ENCODE measurements at places on chromosomes 12 and 14. TPM values are rescaled to one million over a fixed set of nuclear protein-coding genes. Genes with fewer than 3 reads are reported as not detected.

- no peaks in the 10 kb centered on the region for H3K36me3 ChIP-seq
- no peaks in the 10 kb centered on the region for H3K4me1 ChIP-seq
- H3K27ac ChIP-seq: no peak overlapping the region
- no peaks in the 10 kb centered on the region for H3K27me3 ChIP-seq
- no peak overlapping the region for H3K4me3 ChIP-seq
- DNase-seq: no peak
These were observed 35.2 kb downstream of the ZFP36L1 start for GRCh38 chr14:68757618-68758081.

- no peak overlapping the region for H3K4me3 ChIP-seq
- H3K36me3 ChIP-seq: no peaks in the 10 kb centered on the region
- no peak for DNase-seq
- no peak overlapping the region for H3K27ac ChIP-seq
These were observed 15.5 kb downstream of the PLXNC1 start for GRCh38 chr12:94163850-94164249.

DNA sequence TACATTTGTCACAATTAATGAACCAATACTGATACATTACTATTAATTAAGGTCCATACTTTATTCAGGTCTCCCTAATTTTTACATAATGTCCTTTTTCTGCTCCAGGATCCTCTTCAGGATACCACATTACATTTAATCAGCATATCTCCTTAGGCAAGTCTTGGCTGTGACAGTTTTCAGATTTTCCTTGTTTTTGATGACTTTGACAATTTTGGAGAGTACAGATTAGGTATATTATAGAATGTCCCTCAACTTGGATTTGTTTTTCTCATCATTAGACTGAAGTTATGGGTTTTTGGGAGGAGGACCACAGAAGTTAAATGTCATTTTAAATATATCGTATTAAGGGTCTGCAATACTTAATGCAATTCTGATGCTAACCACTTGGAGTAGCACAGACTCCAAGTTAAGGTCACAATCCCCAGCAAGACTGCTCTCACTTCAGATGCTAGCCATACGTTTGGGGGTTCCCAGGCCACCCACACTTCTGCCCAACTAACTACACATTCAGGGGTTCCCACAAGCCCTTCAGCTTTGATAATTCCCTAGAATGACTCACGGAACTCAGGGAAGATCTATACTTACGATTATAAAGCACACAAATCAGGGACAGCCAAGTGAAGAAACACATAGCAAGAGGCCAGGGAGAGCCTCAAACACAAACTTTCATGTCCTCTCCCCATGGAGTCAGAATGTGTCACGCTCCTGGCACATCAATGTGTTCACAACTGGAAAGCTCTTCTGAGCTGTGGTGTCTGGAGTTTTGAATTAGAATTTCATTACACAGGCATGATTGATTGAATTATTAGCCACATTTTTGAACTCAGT lies 17.0 kb upstream of the NUBPL start:
- no peak overlapping the region for H3K27ac ChIP-seq
- H3K27me3 ChIP-seq: no peaks in the 10 kb centered on the region
- no peaks in the 10 kb centered on the region for H3K4me1 ChIP-seq
- no peak for DNase-seq
- H3K36me3 ChIP-seq: no peaks in the 10 kb centered on the region

DNA sequence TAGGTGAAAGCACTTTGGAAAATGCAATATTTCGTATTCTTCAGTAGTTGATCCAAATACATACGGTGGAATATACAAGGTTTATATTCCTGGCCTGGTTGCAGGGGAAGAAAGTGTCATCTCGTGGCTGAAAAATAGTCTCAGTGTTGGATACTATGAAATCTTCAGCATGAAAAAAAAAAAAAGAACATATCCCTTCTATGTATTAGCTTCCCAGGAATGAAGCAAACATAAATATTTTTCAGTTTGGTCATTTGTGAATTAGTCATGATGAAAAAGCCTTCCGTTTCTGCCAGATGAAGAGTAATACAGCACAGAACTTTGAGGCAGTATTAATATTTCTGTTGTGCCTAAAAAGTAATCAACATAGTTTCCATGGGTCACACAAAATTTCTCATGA lies 36.7 kb downstream of the FLRT2 start:
- peak; percentile 33 for DNase-seq
- H3K36me3 ChIP-seq: no peaks in the 10 kb centered on the region
- H3K27me3 ChIP-seq: no peaks in the 10 kb centered on the region
- H3K4me3 ChIP-seq: no peak overlapping the region
- H3K4me1 ChIP-seq: no peaks in the 10 kb centered on the region

DNA sequence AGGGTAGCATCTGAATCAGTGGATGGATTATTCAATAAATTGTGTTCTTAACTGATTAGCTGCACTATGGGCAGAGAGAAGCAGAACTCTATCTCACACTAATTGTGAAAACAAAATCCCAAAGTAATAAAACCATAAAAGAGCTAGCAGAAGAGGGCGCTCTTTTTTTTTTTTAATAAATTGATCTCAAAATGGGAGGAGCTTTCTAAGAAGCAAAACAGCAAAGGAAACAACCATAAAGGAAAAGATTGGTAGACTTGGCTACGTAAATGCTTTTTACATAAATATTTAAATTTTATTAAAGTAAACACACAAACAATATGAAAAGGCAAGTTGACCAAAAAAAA lies 1.5 kb upstream of the TM7SF3 start:
- DNase-seq: no peak
- H3K4me3 ChIP-seq: no peak overlapping the region
- H3K36me3 ChIP-seq: no peaks in the 10 kb centered on the region
- no peak overlapping the region for H3K27ac ChIP-seq

DNA sequence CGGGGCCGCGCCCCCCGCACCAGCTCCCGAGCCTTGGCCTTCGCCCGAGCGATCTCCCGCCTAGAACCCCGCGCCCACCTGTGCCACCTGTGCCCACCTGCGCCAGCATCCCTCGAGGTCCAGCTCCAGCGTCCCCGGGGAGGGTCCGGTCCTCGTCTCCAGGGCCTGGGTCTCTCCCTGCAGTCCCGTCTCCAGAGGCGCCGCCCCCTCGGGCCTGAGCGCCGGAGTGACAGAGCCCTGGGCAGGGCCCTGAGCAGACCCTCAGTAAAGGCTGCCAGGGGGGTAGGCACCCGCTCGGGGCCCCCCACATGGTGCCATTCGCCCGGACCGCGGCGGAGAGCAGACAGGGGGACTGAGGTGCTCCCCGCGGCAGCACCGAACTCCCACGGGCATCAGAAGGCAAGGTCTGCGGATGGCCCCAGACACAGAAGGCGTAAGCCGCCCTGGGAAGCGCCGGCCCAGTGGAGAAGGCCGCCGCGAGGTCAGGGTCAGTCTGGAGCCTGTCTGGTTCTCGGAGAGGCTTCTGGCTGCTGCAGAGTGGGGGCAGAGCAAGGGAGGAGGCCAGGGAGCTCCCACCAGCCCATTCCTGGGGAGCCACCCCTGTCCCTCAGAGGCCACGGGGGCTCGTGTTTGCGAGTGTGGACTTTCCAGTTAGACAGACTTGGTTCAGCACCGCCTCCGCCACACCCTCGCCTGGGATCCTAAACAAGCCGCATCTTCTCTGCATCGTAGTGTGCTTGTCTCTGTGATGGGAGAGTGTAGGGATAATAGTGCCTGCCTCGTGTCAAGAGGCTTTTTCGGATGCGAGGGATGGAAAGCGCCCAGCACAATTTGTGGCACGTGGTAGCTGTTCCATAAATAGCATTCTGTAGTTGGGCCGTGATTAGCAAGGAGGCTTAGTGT lies 1.1 kb upstream of the PPP1R13B start:
- H3K36me3 ChIP-seq: no peaks in the 10 kb centered on the region
- H3K4me1 ChIP-seq: peaks cover 6% of the 10 kb centered on the region
- peak overlapping the region; percentile 70 for H3K4me3 ChIP-seq
- H3K27ac ChIP-seq: peak overlapping the region; percentile 57
- no peaks in the 10 kb centered on the region for H3K27me3 ChIP-seq
- no peak for DNase-seq

DNA sequence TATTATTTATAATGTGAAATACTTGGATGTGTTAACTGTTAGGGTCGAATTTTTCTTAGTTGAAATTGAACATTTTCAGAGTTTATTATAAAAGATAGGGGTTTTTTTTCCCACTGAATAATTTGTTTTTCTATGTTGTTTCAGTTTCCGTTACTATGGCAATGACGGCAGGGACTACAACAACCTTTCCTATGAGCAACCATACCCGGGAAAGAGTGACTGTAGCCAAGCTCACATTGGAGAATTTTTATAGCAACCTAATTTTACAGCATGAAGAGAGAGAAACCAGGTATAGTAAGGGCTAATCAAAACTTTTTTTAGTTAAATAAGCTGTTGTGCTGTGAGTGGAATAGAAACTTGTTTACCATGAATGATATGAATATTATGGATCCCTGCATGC lies 35.1 kb upstream of the BMAL2 start:
- H3K4me1 ChIP-seq: no peaks in the 10 kb centered on the region
- no peak for DNase-seq

DNA sequence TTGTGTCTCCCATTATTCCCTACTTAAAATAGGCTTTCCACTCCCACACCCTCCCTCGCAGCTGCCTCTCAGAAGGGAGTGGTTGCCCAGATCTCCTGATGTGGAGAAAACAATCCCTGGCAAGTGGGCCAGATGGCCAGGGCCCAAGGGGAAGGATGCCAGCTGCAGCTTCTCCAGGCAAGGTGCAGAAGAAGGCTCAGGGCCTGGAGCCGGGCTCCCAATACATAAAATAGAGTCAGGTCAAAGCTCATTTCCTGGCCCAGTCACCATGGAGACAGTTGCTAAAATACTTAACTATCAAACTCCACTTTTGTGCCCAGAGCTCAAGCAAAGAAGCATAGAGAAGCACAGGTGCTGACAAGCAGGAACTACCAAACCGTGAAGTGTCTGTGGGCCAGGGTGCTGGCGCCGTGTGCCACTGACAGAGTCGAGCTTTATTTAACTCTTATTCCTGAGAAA lies 45.7 kb upstream of the ITPR2 start:
- H3K27ac ChIP-seq: no peak overlapping the region
- no peaks in the 10 kb centered on the region for H3K36me3 ChIP-seq
- H3K4me1 ChIP-seq: no peaks in the 10 kb centered on the region
- H3K4me3 ChIP-seq: no peak overlapping the region
- DNase-seq: no peak

The TAS2R19 gene
- total RNA-seq: 1.1 TPM

DNA sequence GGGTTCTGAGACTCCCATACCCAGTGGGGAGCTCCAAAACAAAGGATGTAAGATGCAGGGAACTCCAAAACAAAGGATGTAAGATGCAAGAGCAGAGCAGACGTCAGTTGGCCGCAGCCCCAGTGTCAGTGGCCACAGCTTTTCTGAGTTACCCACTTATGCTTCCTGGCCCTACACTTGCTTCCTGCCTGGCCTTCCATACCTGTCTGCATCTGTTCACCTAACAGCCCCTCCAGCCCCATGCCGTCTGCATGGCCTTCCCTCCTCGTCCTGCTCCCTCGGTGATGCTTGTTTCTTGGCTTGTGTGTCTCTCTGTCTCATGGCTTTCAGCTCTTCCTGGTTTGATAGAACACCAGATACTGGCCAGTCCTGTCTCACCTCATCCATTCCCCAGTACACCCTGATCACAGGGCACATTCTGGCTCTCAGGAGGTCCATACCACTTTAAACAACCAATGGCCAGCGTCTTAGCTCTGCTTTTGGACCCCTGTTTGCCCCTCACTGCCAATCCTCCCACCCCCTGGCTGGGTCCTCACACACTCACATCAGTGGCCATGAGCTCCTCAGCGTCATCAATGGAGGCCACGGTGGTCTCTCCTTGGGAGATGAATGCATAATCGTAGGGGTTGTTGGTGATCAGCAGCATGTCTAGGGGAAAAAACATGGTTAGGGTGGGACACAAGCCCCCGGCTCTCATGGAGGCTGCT lies 5.3 kb downstream of the MYH7 start:
- no peak overlapping the region for H3K4me3 ChIP-seq
- H3K27me3 ChIP-seq: no peaks in the 10 kb centered on the region
- H3K36me3 ChIP-seq: no peaks in the 10 kb centered on the region
- DNase-seq: no peak
- no peaks in the 10 kb centered on the region for H3K4me1 ChIP-seq

DNA sequence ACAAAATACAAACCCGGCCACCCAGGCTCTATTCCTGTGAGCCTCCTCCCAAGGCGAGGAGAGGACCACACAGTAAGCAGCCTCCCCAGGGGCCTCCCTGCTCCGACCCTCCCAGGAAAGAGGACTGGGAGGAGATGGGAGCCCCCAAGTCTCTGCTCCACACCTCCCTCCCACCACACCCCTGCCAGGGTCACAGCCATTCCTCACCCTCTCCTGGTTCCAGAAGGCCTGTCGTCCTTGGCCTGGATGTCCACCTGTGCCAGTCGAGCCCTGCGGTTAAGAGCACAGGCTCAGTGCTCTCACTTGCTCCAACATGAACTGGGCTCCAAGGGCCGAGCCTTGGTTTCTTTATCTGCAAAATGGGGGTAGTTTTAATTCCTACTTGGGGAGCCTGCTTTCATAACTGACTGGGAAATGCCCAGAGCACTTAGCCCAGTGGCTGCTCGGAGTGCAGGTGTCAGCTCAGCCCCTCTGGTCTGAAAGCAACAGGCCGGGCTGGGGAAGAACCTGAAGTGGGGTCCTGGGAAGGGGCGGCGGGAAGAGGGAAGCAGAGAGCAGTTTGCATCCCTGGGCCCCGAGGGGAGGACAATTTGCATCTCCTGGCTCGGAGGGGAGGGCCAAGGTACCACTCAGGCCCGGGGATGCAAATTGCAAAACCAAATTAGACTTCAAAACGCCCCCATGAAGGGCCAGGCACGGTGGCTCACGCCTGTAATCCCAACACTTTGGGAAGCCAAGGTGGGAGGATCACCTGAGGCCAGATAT lies 23.6 kb downstream of the TCHP start:
- H3K27me3 ChIP-seq: no peaks in the 10 kb centered on the region
- H3K4me3 ChIP-seq: no peak overlapping the region
- H3K27ac ChIP-seq: no peak overlapping the region
- H3K36me3 ChIP-seq: no peaks in the 10 kb centered on the region

DNA sequence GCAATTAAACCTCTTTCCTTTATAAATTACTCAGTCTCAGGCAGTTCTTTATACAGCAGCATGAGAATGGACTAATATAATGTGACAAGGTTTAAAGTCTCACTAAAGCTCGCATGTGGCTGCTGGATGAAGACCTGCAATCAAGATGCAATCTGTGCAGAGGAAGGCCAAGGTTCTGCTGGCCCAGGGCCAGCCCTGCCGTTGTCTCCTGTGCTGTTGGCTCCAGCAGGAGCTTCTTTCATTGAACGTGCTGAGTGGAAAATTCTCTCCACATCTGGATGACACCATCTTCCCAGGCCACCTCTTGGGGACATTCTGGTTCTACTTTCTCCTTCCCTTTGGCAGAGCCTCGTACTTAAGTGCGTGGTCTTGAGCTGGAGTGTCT lies 742.2 kb downstream of the VRK1 start:
- no peaks in the 10 kb centered on the region for H3K36me3 ChIP-seq
- DNase-seq: no peak
- H3K4me3 ChIP-seq: no peak overlapping the region

All from Panc1 (cell line).